ENCODE measurements at places on chromosomes 5 and 9.

GRCh38 chr5:142059304-142059940 lies 46.6 kb upstream of the GNPDA1 start:
- DNase-seq: no peak

DNA sequence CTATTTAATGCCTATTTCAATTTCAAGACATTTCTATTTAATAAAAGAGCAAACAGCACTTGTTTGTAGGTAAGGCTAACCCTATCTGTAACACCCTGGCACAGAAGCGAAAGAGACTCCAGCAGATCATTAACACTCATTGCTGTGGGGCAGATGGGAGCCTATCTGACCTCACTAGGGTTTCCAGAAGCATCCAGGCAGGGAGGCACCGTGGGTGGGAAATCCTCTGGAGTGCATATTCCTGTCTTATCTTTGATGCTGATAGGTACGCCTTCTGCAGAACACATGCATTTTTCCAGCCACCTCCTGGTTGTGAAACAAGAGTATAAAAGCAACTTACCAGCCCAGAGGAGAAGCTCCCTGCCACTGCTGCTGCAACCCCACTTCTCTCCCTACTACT lies 233.7 kb downstream of the GLIS3 start:
- no peak for DNase-seq

GRCh38 chr9:95142315-95142714 lies 175.2 kb downstream of the FANCC start:
- no peak for DNase-seq

- DNase-seq: no peak
Measured at GRCh38 chr5:107425541-107426031, 245.2 kb downstream of the EFNA5 start.

DNA sequence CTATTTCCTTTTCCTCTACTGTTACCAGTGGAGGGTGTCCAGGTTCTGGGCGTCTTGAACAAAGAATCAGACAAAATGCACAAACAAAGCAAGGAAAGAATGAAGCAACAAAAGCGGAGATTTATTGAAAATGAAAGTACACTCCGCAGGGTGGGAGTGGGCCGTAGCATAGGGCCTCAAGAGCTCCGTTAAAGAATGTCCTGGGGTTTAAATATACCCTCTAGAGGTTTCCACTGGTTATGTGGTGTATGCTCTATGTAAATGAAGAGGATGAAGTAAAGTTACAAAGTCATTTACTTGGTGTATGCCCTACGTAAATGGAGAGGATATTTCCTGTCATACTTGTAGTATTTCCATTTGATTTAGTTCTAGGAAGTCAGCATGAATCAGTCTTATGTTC lies 113.5 kb upstream of the MRPS30 start:
- no peak for DNase-seq

GRCh38 chr9:14616188-14616982 lies 76.8 kb downstream of the ZDHHC21 start:
- no peak for DNase-seq

DNA sequence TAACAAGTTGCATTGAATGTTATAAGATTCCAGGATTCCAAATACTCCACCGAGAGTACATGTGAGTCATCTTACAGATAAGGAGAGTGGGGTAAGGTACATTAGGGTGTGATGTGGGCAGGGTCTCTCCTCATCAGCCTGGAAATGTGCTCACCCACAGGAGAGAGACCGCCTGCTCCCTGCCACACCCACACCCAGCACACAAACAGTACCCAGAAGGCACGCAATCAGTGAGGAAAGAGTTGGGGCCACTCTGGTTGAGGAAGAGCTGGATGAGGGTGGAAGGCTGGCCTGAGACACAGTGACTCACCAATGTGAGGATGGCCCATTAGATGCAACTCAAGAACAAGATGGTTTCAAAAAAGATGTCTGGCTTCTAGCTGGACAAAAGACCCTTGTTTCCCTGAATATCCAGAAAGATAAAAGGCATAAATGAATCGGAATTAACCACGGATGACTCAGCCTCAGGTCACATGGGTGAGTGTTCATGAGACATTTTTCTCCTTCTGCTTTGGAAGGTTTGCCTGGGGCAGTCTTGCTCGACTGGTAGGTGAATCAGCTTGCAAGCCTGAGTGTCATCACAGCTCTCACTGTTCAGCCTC lies 51.1 kb upstream of the LHFPL2 start:
- DNase-seq: no peak

- DNase-seq: no peak
Measured at GRCh38 chr9:12716823-12717600, 23.8 kb downstream of the TYRP1 start.

- DNase-seq: no peak
Measured at GRCh38 chr5:132962429-132963021, 909 bp downstream of the AFF4 start.

- no peak for DNase-seq
Measured at GRCh38 chr9:98563212-98563907, 145.4 kb downstream of the GABBR2 start.

DNA sequence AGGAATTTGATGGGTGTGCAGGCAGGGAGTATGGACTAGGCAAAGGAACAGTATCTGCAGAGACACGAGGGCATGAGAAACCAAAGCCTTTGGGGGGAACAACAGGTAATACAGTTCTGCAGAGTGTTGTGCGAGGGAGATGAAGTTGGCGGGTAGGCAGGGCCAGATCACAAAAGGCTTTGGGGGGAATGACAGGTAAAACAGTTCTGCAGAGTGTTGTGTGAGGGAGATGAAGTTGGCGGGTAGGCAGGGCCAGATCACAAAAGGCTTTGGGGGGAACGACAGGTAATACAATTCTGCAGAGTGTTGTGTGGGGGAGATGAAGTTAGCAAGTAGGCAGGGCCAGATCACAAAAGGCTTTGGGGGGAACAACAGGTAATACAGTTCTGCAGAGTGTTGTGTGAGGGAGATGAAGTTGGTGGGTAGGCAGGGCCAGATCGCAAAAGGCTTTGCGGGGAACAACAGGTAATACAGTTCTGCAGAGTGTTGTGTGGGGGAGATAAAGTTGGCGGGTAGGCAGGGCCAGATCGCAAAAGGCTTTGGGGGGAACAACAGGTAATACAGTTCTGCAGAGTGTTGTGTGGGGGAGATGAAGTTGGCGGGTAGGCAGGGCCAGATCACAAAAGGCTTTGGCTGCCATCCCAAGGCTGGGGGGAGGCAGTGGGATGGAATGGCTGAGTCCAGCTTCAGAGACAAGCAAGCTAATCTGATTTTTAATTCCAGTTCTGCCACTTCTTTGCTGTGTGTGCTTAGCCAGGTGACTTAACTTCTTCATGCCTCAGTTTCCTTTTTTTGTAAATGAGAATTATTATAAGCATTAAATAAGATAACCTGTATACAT lies 33.0 kb downstream of the FRMPD1 start:
- no peak for DNase-seq

GRCh38 chr9:81032030-81032572 lies 657.2 kb downstream of the TLE1 start:
- DNase-seq: no peak

- no peak for DNase-seq
Measured at GRCh38 chr9:31629292-31629691, 755.2 kb upstream of the ACO1 start.

DNA sequence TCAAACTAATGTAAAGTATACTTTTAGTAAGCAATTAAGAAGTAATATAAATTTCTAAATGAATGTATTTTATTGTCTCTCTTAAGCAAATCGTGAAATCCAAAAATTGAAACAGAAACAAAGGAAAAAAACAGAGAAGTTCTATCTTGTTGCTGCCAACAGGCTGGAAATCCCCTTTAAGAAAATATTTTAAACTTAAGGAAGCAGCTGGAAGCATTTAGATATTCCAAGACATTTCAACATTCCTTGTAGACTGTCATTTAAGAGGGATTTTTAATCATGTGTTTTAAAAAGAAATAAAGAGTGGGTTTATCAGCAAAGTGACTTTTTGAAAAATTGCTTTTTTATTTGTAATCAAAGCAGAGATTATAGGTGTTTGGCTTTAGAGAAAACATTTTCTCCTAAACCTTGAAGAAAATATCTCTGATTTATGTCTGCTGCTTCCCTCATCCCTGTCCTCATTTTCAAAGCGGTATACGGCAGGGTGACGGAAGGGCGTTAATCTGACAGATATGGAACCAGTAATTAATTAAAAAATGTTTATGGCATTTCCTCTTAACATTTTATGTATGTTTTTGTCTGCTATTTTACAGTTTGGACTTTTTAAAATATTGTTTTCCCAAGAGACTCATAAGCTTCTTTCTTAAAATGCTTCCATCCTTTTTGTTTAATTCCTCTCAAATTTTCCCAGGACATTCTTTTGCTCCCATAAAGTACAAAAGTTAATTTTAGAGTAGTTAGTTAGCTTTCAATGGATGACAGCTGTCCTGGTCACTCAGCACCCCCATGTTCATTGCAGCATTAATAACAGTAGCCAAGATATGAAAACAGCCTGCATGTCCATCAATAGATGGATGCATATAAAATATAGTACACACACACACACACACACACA lies 245.6 kb downstream of the LURAP1L start:
- DNase-seq: no peak

DNA sequence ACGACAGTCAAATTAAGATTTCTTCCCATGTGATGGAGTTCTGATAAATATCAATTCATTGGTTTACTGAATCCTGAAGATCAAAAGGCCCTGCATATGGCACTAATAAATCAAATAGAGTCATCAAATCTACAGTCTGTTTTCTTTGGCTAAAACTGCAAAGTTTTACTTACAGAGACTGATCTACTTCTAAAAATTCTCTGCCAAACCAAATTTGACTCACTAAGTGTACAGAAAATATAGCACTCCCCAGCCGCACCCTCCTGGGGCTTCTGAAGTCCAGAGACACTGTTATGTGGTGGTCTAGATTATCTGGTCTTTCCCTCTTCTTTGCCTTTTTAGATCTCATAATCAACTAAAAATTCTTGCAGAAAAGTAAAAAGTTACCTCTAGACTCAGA lies 237.7 kb downstream of the MLLT3 start:
- no peak for DNase-seq

GRCh38 chr5:116923344-116923743 lies 348.7 kb upstream of the SEMA6A start:
- DNase-seq: no peak

DNA sequence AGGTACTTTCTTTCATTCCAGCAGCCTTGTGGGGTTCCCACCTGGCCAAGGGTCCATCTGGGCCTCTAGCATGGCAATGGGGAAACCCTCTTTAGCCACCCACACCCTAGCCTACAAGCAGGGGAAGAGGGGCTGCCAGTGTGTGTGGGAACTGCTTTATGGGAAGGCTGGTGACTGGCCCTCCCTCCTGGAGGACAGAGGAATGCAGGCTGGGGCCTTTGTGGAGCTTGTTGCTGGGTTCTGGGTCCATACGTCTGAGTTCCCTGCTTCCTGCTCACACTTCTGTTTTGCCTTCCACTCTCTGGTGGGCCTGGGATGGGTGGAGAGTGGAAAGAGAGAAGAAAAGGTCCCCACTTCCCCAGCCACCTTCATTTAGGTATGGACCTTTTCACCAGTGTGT lies 14.9 kb upstream of the PITX1 start:
- DNase-seq: no peak

GRCh38 chr5:170021506-170021905 lies 41.2 kb upstream of the INSYN2B start:
- no peak for DNase-seq

- DNase-seq: no peak
Measured at GRCh38 chr5:56580864-56581263, 234.5 kb upstream of the MAP3K1 start.

DNA sequence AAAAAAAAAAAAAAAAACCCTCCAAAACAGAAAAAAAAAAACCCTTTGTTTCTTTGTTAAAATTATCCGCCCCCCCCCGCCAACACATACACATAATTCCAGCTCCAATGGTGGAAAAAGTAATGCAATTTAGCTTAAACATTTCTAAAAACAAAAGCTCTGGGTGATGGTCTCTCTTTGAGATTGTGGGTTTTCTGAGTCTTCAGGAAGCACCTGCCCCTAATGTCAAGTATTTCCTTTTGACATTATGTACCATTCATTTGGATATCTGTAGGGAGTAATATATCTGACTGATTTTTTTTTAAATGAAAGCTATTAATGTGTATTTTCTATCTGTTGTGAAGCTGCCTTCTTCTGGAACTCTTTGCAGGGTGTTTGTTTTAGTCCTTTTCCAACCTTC lies 389.7 kb downstream of the TAF11L14 start:
- DNase-seq: no peak

DNA sequence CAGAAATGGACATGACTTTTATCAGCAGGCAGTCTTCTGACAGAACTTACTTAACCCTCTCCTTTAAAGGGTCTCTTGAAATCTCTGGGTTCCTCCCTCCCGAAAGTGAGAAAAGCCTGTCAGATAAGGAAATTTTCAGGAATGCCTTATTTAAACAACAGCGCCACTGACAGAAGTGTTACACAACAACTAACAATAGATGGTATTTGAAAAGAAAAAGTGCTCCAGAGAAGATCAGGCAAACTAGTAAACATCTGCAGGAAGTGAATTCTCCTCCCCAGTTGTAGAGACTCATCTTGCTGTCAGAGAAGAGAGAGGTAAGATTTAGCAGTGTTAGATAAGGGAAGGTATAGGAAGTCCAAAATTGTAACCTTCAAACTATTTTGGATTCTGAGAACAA lies 107.2 kb upstream of the NFIL3 start:
- DNase-seq: no peak

- no peak for DNase-seq
Measured at GRCh38 chr9:70044490-70045307, 1.1 kb downstream of the MAMDC2 start.

DNA sequence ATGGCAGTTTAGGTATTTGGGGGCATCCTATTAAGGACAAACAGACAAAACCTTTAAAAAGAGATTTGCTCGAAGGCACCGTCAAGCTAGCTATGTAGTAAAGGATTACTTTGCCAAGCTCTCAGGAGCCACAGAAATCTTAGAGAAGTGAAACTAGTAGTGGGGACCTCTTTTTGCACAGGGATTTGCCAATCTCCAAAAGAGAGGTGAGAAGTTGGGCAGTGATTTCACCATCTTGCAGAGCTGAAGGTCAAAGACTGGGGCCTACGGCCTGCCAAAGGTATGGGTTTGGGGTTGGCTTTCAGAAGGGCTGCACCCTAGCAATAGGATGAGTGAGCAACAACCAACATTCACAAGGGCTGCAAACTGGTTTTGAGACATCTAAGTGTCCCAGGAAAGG lies 1.6 kb upstream of the FCN1 start:
- no peak for DNase-seq

GRCh38 chr9:129609486-129610212 lies 11.3 kb downstream of the C9orf50 start:
- no peak for DNase-seq

- no peak for DNase-seq
Measured at GRCh38 chr5:123718238-123718637, 206.3 kb downstream of the CSNK1G3 start.

DNA sequence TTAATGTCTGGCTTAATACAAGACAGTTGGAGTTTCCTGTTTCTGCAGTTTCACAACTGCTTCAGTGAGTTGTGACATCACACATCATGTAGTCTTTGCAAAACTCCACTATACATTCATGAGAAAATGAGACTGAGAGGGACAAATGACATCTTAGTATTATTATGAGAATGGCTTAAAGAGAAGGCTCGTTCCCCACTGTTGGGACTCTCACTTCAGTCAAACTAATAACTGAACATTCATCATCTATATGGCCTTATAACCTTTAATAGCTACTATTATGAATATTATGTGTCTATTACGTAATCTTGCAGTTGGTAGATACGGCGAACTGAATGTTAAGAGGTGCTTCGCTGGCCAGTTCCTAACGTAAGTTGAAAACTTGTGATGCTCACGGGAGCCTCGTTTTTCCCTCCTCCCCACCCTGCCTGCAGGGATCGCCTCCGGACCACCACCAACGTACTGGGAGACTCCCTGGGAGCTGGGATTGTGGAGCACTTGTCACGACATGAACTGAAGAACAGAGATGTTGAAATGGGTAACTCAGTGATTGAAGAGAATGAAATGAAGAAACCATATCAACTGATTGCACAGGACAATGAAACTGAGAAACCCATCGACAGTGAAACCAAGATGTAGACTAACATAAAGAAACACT lies 79.4 kb downstream of the SLC1A3 start:
- DNase-seq: no peak

All from stimulated activated naive B cell treated with anti-CD40 and anti-IgM and Interleukin-4, amounts not matched to agents 10 μg/mL and 1 μg/mL and 100 μg/mL, for 72 hours (primary cell).